ENCODE measurements at places on chromosomes 2 and 18.

DNA sequence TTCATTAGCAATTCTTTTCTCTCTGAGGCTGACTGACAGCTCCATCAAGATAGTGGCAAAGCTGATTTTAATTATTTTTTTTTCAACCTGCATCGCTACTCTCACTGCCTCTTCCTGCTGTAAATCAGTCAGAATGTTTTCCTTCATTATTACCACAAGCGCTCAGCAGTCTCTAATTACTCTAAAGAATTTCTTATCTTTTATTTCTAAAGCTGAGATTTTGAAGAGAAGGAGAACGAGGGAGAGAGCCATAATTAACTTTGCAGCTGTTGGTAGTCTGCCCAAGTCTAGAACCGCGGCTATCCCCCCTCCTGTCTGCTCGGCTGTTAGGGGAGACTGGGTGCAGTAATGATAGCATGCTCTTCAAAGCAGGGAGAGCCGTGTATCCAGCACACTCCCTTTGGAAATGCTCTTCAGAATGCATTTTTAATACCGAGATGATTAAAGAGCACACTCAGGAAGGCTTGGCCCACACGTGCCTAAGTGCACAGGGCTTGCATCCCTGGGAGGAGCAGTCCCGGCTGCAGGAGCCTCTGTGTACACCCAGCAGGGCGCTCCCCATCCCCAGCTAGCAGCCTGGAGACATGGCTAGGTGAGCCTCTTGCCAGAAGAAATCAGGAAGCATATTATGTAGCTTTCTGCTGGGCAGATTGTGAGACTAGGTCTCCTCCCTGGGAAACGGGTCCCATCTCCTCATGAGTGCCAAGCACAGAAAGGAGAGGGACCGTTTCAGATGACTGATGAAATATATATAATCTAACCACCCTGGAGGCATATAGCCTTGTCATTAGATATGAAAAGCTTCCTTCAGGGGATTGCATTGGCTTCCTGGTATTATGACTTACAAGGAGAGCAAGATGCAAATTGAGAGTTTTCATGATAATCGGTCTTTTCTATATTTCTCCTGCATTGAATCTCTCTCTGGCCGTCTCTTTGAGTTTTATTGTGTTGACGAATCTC lies 555.2 kb downstream of the CMPK2 start:
- H3K36me3 ChIP-seq, result no peaks in the 10 kb centered on the region
- no peaks in the 10 kb centered on the region for H3K4me1 ChIP-seq
- H3K27me3 ChIP-seq, result no peaks in the 10 kb centered on the region
- no peak for DNase-seq
- H3K4me3 ChIP-seq, result no peak overlapping the region

DNA sequence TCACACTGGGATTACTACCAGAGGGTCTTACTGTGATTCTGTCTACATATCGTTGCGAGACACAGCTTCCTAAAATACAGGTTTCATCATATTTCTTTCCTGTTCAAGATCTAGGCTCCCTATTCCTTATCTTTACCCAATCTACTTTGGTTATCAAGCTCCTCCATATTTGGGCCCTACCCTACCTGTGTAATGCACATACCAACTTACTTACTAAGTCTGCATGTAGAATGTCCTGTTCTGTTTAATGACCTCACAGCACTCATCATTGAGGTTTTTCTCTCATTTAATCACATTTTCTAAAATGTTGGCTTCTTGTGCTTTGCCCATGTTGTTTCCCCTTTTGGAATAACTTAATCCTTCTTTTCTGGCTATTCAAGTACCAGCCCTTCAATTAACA lies 551.1 kb downstream of the ZEB2 start:
- DNase-seq, result no peak
- H3K4me1 ChIP-seq, result no peaks in the 10 kb centered on the region
- no peaks in the 10 kb centered on the region for H3K27me3 ChIP-seq
- H3K4me3 ChIP-seq, result no peak overlapping the region
- no peaks in the 10 kb centered on the region for H3K36me3 ChIP-seq

DNA sequence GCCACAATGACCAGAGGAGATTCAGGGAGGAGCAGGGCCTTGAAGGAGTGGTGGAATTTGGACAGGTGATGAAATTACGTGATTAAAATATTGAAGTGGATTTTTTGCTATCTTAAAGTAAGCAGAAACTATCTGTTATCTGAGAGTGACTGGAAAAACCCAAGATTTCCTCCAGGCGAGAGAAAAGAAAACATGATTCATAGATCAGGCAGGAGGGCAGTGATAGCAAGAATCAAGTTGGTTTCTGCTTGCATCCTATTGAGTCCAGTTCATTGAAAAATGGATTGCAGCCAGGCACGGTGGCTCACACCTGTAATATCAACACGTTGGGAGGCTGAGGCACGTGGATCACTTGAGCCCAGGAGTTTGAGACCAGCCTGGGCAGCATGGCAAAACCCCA lies 127.8 kb downstream of the NXPH2 start:
- no peak for DNase-seq
- H3K4me1 ChIP-seq, result no peaks in the 10 kb centered on the region
- H3K27ac ChIP-seq, result no peak overlapping the region
- no peaks in the 10 kb centered on the region for H3K36me3 ChIP-seq

- no peaks in the 10 kb centered on the region for H3K27me3 ChIP-seq
- H3K36me3 ChIP-seq, result no peaks in the 10 kb centered on the region
- H3K4me1 ChIP-seq, result no peaks in the 10 kb centered on the region
- no peak overlapping the region for H3K27ac ChIP-seq
Observed at GRCh38 chr2:177021706-177022343, 190.8 kb upstream of the HNRNPA3 start.
